ENCODE measurements at places on chromosomes 11 and 22. TPM values are rescaled to one million over a fixed set of nuclear protein-coding genes. Genes with fewer than 3 reads are reported as not detected.

GRCh38 chr22:25482868-25483639 is 81.4 kb upstream of the GRK3 start:
- no peak for DNase-seq

- DNase-seq: no peak
Measured at GRCh38 chr11:10637731-10638151, 55.8 kb downstream of the IRAG1 start.

- DNase-seq: no peak
Measured at GRCh38 chr11:109443052-109443451, 21.1 kb downstream of the C11orf87 start.

DNA sequence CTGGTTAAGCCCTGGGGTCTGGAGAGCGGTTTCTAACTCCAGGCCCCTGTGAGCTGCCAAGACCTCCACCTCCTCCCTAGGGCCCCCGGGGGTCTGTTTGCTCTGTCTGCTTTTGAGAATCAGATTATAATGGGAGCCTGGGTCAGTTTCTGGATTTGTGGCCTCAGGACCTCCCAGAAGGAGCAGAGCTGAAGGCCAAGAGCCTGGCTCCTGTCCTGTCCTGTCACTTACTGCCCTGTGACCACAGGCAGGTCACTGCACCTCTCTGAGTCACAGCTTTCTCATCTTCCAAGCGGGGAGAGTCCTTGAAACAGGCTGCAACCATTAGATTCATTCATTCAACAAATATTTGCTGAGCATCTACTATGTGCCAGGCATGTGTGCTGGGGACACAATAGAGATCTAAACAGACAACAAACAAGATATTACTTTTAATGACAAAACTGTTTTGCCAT is 87.3 kb upstream of the FGF3 start:
- DNase-seq: no peak

DNA sequence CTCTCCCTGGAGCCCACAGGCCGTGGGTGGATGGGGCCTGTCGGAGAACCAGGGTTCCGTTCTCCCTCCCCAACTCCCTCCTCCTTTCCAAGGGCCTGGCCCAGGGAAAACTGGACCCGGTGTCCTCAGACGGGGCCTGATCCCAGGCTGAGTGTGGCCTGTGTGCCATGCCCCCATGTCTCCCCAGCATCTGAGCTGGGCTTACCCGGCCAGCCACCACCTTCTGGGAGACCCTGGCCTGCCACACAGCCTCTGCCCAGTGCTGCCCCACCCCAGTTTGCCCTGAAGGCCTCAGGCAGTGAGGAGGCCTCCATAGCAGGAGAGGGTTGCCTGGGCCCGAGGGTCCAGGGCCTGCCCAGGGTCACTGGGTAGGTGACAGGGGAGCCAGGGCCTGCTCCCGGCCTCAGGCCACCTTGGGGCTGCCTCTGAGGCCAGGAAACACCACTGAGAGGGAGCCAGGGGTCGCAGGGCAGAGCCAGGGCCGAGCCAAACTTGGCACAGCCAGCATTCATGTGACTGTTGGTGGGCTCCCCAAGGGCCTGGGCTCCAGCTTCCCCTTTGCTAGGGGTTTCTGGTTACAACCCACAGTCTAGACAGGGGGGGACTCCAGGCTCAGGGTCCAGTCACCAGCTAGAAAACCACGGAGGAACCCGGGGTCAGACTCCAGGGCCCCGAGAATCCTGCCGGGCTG is 590 bp upstream of the IFITM10 start:
- no peak for DNase-seq

- DNase-seq: no peak
Measured at GRCh38 chr11:58998480-58999290, 59.4 kb downstream of the GLYATL1 start.

DNA sequence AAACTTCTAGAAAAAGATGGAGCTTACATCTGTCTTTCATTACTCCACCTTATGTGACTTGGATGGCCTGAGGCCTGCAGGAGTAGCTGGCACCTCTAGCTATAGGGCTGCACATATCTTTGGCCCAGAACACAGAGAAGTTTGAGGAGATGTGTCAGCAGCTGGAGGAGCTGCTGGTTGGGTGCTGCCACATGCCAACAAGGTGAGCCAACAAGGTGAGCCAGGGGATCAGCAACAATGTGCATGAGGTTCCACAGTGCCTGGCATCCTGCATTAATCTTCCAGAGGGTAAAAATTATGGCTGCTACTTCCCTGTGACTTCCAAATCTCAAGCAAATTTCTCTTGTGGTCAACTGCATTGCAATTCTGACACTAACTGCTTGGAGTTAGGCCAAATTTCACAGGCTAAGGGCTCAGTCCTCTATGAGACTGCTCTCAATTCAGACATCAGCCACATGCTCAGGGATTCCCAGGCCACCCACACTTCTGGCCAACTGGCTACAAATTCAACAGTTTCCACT is 16.0 kb downstream of the RBM7 start:
- DNase-seq: no peak

DNA sequence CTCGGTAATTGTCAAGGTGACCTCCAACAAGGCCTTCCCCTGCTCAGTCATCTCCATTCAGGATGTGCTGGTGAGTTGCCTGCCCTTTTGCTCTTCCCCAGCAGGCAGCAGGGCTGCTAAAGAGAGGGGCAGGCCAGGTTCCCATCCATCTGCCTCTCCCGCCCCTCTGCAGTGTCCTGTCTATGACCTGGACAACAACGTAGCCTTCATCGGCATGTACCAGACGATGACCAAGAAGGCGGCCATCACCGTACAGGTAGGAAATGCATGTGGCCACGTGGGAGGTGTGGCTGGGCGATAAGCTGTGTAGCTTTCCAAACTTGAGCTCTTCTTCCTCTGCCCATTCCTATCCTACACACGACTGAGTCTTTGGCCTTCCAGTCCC is 4.0 kb downstream of the SIDT2 start:
- no peak for DNase-seq

Gene C11orf54
- total RNA-seq: 18.7 TPM

Gene API5
- total RNA-seq: 103 TPM

Gene ARHGEF17
- total RNA-seq: 80.6 TPM

Gene STARD10
- 16.1 TPM for total RNA-seq

Gene RASL10A
- total RNA-seq: 1.9 TPM

Gene OR5P2
- not detected for total RNA-seq
